ENCODE measurements at places on chromosomes 1 and 21. TPM values are rescaled to one million over a fixed set of nuclear protein-coding genes. Genes with fewer than 3 reads are reported as not detected.

The OR4F16 gene
- not detected for total RNA-seq

The RSPH1 gene
- not detected for total RNA-seq

The LYPD8 gene
- not detected for total RNA-seq

The DNAI4 gene
- total RNA-seq, result 2.2 TPM

The NR1I3 gene
- total RNA-seq, result not detected

DNA sequence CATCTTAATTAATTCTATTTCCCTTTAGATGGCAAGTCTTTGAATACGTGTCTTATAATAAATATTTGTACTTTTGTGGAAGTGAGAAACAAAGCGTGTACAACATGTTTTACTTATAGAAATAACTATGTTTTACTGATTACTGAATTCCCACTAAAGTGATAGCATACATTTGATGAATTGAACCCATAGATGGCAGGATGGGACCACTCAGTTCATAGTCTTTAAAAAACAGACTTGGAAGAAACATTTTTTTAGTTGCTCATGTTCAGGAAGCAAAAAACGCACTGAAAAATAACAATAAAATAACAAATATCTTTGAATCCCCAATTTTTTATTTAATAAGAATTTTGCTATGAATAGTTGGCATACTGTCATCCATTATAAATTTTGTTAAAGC is 507.1 kb upstream of the ZRANB2 start:
- H3K4me1 ChIP-seq, result no peaks in the 10 kb centered on the region
- no peak for DNase-seq
- no peak overlapping the region for H3K27ac ChIP-seq
- no peaks in the 10 kb centered on the region for H3K36me3 ChIP-seq

- peaks cover 7% of the 10 kb centered on the region for H3K36me3 ChIP-seq
- no peak for DNase-seq
- peaks cover 42% of the 10 kb centered on the region for H3K4me1 ChIP-seq
Measured at GRCh38 chr1:179953974-179954492, 577 bp upstream of the CEP350 start.

DNA sequence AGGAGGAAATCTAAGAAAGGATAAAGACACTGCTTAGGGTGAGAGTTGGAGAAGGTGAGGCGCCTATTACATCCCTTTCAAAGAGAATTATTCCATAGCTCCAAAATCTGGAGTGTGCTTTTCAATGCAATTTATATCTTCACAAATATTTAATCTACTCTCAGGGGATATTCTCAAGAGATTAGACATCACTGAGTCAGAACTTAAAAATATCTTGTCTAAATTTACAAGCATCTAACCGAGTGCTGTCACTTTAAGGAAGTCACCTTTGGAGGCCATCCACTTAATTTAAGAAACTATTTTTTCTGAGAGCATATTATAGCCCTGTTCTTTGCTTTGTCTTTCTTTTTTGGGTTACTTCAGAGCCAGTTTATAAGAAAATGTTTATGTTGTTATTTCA is 134.6 kb downstream of the TNFSF18 start:
- H3K27ac ChIP-seq, result no peak overlapping the region
- H3K4me1 ChIP-seq, result no peaks in the 10 kb centered on the region
- H3K4me3 ChIP-seq, result no peak overlapping the region
- DNase-seq, result no peak
- H3K27me3 ChIP-seq, result no peaks in the 10 kb centered on the region

DNA sequence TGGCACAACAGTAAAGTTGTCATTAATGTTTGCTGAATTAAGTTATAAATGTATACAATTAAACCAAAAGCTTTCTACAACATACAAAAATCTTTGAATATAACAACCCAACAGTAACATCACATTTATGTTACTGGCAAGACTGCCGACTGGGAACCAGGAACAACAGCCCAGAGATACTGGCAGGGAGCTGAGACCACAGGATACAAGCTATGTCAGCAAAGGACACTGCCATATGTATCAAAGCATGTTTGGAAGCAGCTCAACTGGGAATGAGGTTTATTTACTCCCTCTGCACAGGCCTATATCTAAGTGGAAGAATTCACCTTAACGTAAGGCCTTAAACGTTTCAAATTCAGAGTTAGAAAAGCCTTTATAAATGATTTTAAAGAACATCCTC is 50.4 kb downstream of the ARHGAP29 start:
- no peak for DNase-seq
- no peaks in the 10 kb centered on the region for H3K27me3 ChIP-seq
- no peaks in the 10 kb centered on the region for H3K36me3 ChIP-seq
- no peak overlapping the region for H3K4me3 ChIP-seq

DNA sequence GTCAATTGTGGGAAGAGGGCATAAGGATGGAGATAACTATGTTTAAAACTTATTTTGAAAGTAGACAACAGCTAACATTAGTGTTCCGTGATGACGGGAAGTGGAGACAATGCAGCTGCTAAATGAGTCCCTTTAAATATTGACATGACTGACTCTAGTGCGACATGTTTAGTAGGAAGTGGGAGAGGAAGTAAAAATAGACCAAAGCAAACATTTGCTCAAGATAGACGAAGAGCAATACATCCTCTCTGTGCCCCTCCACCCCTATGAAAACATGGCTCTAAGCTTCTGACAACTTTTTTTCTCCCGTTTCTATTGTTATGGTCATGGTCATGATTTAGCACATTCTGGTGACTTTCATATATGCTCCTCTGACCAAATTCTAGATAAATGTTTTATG is 60.0 kb upstream of the HMCN1 start:
- DNase-seq, result no peak
- H3K27me3 ChIP-seq, result no peaks in the 10 kb centered on the region
- no peaks in the 10 kb centered on the region for H3K36me3 ChIP-seq
- no peak overlapping the region for H3K27ac ChIP-seq
- peaks cover 28% of the 10 kb centered on the region for H3K4me1 ChIP-seq

- H3K27me3 ChIP-seq, result no peaks in the 10 kb centered on the region
- no peaks in the 10 kb centered on the region for H3K4me1 ChIP-seq
- DNase-seq, result no peak
- no peak overlapping the region for H3K27ac ChIP-seq
Measured at GRCh38 chr1:219433496-219434131, 179.3 kb downstream of the ZC3H11B start.

DNA sequence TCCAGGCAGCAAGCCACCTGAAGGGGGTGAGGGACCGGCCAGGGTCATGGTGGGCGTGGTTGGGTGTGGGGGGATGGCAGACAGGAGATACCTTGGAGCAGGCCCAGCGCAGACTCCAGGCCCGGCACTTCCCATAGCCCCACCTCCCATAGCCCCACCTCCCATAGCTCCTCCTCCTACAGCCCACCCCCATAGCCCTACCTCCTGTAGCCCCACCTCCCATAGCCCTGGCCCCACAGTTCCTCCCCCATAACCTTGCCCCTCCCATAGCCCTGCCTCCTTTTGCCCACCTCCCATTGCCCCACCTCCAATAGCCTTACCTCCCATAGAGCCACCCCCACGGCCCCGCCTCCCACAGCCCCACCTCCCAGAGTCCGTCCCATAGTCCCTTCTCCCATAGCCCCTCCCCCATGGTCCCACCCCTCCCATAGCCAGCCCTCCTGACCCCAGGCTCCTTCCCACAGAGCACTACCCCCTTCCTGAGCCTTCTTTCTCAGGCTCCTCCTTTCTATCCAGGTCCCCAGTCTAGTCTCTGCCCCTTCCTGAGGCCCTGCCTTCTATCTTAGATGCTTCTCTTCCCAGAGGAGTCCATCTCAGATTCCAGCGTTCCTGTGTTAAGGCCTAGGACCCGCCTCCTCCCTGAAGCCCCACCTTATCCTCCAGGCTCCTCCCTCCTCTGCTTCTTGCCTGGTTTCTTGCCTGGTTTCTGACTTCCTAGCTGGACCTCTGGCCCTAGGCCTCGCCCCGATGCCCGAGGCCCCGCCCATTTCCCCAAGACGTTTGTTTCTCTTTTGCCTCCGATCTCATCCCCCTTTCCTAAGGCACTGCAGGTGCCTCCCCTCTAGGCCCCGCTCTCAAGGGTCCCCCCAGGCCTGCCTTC is 46.8 kb downstream of the PTPRU start:
- no peaks in the 10 kb centered on the region for H3K36me3 ChIP-seq
- H3K4me1 ChIP-seq, result no peaks in the 10 kb centered on the region
